ENCODE measurements at places on chromosomes 7 and 10.

- DNase-seq, result peak; percentile 3
Measured at GRCh38 chr7:24152356-24152755, 131.6 kb upstream of the NPY start.

GRCh38 chr10:3631701-3632330 is 153.2 kb downstream of the KLF6 start:
- no peak for DNase-seq

- DNase-seq, result peak; percentile 6
Measured at GRCh38 chr10:21972584-21972983, 30.9 kb downstream of the DNAJC1 start.

- no peak for DNase-seq
Measured at GRCh38 chr7:158419238-158419785, 168.3 kb downstream of the PTPRN2 start.

- peak; percentile 93 for DNase-seq
Measured at GRCh38 chr10:62268399-62269114, at the start of gene RTKN2. Gene RTKN2 (minus strand): TSS chr10:62268844. CDS start chr10:62268610, 234 bp downstream.

- DNase-seq, result no peak
Measured at GRCh38 chr7:155886391-155887173, 74.3 kb upstream of the SHH start.

- peak; percentile 45 for DNase-seq
Measured at GRCh38 chr7:129872054-129872453, 80.7 kb downstream of the UBE2H start.

GRCh38 chr7:112989531-112989930 is 97.1 kb downstream of the GPR85 start:
- DNase-seq, result peak; percentile 26

DNA sequence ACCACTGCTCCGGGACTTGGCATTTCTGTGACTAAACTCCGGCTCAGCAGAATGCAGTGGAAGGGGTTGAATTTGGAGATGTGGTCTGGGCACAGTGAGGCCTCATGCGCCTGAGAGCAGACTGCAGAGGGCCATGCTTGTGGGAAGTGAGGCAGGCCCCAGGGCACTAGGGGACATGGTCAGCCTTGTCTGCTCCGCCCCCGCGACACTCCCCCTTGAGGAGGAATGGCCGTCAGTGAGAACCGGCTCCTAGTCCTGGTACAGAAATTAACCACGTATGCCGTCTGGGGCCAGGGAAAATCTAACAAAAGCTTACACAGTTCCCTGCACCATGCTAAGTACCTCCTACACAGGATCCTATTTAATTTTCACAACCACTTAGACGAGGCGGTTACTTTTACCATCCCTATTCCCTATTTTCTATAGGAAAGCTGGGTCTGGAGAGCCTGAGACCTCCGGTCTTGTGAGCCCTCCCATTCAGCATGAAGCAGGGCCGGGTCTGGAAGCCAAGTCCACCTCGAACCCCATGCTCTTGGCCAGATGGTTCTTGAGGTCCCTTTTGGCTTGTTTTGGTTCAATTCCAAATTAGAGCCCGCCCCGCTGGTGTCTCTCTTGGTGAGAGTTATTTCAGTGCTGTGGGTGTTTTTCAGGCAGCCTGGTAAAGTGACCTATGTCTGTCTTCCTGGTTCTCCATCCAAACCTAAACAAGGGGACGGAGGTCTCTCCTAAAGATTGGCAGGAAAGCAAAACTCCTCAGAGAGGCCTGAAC is 87.7 kb upstream of the PITRM1 start:
- no peak for DNase-seq

DNA sequence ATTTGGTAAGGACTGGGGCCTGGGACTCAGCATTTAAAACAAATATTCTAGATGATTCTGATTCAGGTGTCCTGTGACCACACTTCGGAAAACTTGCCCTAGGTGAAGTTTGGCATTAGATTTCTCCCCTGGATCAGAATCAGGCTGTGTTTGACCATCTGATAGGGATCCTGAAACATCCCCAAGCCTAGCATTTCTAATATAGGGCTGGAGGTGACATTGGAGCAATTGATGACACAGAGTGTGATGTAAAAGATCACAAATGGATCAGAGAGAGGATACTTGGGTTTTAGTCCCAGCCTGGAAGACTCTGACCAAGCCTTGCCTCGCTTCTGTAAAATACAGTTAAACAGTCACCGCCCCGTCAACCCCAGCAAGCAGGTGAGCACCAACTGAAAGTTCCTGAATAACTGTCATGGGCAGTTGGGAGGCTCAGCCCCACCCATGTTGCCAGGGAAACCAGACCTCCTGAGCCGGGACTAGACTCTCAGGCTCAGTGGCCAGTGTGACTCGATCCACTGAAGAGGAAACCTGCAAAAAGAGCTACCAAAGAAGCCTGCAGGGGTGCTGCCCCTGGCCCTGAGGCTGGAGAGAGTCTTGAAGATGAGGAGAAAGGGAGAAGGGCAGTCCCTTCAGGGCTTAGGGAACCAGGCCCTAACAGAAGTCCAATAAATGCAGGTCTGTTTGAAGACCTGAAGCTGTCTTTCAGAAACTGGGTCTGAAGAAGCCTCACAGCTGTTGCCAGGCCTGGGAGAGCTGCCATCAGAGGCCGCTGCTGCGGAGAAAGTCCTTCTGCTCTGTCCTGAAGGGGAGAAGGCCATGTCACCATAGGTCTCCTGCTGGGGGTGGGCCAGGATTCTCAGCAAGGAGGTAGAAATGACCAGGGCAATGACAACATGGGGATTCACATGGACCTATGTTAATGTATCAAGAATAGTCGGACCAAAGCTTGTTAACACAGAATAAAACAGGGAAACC is 126.1 kb upstream of the KCNMA1 start:
- peak; percentile 44 for DNase-seq
